Activated CD8-positive, alpha-beta memory T cell treated with anti-CD3 and anti-CD28 coated beads, Interleukin-2, amount 50 U/mL, for 48 hours (primary cell): ENCODE measurements at places on chromosomes 11 and 22.

GRCh38 chr11:9132203-9132878, 40.9 kb upstream of the SCUBE2 start:
- no peak for DNase-seq

- no peak for DNase-seq
These were observed 13.7 kb upstream of the C11orf96 start for GRCh38 chr11:43928721-43929120.

DNA sequence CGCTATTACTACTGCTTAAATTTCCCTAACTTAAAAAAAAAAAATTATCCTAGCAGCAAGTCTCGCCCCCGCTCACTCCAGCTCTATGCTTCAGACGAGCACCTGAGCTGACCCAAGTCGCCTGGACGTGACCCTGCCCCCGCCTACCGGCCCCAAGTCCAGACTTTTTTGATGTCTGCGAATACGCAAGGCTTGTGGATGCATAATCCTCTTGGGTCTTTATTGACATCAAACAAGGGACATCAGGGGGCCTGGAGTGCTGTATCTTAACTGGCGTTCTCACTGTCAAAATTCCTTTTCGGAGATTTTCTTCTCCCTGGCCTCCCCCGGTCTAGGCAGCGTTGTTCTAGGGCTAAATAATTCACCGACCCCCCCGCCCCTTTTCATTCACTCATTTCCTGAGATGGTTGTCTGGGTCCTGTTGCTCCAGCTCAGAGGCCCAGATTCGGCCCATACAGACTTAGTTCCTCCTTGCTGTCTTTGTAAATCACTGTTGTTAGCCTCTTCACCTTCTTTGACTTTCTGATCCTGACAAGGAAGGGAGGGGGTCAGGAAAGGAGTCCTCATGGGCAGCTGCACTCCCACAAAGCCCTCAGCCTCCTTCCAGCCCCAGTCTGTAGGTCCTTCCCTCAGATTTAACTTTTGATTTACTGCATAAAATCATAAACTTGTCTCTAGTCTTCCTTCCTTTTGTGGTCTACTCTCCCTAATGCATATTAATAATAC, 601 bp upstream of the LRP4 start:
- no peak for DNase-seq

- DNase-seq, result no peak
These were observed 8.8 kb downstream of the CD5 start for GRCh38 chr11:61111050-61111435.

- peak; percentile 92 for DNase-seq
These were observed at the start of gene TRABD for GRCh38 chr22:50185375-50186087. TSS of gene TRABD (plus strand) at chr22:50185913. CDS start at chr22:50193061, 7,148 bp downstream.

- DNase-seq, result no peak
These were observed 15.9 kb upstream of the MMP7 start for GRCh38 chr11:102546427-102546826.

DNA sequence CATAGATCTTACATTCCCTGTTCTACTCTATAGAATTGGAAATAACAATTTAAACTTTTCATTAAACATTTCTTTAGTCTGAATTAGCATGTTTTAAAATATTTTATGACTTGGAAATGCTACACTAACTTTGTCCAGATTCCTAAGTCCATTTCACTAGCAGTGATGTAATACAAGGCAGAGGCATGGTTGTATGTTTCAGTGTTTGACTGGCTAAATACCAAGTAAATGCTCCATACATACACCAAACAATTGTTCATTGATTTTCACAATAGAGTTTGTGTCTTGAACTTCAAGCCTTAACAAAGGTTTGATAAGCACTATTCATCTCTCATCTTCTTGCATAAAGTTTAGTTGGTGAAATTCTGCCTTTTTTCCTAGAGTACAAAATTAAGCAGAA, 13.5 kb downstream of the ZBED5 start:
- DNase-seq, result no peak

GRCh38 chr11:68469642-68470041, 9.1 kb downstream of the PPP6R3 start:
- no peak for DNase-seq

GRCh38 chr22:36303874-36304273, 50.9 kb downstream of the APOL1 start:
- no peak for DNase-seq

- DNase-seq, result peak; percentile 76
These were observed 1.7 kb upstream of the SCO2 start for GRCh38 chr22:50526834-50527801.

- DNase-seq, result no peak
These were observed 109.6 kb downstream of the TRIM29 start for GRCh38 chr11:120028181-120028896.

GRCh38 chr11:58068655-58069054, 37.9 kb downstream of the OR6Q1 start:
- DNase-seq, result no peak

DNA sequence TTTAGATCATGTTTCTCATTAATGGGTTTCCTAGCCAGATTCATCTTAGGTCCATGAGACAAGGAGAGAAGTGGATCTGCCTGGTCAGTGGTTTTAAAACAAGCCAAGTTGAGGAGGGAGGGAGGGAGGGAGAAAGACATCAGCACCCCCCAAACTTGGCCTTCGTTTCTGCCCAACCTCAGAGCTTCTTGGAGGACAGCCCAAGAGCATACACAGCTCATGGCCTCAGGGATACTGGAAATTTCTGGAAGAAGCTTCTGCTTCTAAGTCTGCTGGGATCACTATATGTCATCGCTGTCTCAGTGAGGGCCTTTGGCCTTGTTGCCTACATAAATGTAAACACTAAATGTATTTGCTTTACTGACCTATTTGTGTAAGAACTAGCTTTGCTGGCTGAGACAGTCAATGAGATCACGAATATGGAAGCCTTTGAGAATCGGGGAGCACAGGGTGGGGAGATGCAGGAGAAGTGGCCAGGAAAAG, 375.1 kb downstream of the BUD13 start:
- no peak for DNase-seq

GRCh38 chr11:72352859-72353551, 81.3 kb downstream of the CLPB start:
- no peak for DNase-seq

- DNase-seq, result no peak
These were observed 54.3 kb downstream of the CYTH4 start for GRCh38 chr22:37336579-37336978.

DNA sequence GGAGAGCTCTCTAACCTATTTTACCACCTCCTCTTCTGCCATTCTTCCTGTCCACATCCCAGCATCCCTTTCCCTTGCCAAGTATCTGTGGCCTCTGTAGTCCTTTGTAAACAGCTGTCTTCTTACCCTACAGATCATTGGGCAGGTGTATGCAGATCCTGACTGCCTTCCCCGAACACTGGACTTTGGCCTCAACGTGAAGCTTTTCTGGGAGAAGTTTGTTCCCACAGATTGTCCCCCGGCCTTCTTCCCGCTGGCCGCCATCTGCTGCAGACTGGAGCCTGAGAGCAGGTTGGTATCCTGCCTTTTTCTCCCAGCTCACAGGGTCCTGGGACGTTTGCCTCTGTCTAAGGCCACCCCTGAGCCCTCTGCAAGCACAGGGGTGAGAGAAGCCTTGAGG, 17.3 kb downstream of the PIK3IP1 start:
- DNase-seq, result no peak

- peak; percentile 57 for DNase-seq
These were observed at the start of gene RASSF10 for GRCh38 chr11:13008625-13009475. TSS of gene RASSF10 (plus strand) at chr11:13009316. CDS start at chr11:13009577, 261 bp downstream.

DNA sequence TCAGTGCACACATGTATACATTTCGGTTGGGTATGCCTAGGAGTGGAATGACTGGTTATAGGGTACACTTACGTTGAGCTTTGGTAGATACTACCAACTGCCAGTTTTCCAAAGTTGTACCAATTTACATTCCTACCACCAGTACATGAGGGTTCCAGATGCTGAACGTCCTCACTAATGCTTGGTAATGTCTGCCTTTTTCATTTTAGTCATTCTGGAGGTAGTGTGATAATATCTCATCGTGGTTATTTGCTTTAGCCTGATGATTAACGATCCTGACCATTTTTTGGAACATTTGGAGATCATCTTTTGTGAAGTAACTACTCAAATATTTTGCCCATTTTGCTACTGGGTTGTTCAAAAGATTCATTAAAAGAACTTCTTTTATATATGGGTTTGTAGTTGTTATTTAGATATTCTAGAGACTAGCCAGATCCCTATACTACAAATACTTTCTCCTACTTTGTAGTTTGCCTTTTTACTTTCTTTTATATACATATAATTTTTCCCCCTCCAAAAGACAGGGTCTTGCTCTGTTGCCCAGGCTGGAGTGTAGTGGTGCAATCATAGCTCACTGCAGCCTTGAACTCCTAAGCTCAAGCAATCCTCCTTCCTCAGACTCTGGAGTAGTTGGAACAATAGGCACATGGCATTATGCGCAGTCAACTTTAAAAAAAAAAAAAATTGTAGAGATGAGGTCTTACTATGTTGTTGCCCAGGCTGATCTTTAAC, 62.1 kb downstream of the RBFOX2 start:
- no peak for DNase-seq

- no peak for DNase-seq
These were observed 123.2 kb downstream of the ATG16L2 start for GRCh38 chr11:72937439-72937838.

DNA sequence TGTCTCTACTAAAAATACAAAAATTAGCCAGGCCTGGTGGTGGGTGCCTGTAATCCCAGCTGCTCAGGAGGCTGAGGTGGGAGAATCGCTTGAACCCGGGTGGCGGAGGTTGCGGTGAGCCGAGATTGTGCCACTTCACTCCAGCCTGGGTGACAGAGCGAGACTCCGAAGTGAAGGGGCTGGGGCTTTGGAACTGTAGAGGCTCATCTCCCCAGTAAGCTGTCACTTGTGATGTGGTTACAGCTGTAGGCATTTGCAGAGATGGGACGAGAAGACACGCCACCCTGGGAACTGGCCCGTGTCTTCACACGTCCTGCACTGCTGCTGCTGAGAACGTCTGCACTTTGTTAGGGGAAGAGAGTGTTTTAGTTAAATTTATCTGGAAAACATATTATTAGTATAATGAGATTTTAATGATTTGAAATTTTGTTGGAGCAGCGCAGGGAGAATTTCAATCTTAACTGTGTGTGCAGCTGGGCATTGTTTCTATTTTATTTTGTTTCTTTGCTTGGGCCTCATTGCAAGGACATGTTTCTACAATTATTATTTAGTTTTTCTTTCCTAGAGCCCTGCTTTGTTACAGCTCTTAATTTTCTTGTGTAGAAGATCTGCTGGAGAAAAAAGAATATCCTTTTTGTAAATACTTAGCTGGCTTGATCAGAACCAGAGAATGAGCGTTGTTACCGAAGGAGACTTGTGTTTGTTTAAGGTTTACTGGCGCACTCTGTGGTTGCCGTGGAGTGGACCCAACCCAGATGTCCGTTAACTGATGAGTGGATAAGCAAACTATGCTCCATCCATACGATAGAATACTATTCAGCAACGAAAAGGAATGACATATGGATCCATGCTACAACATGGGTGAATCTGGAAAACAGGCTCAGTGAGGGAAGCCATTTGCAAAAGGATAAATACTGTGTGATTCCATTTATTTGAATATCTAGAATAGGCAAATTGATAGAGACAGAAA, 18.4 kb downstream of the PARVB start:
- no peak for DNase-seq

GRCh38 chr11:119892311-119892808, 163.4 kb upstream of the NECTIN1 start:
- no peak for DNase-seq

GRCh38 chr22:22928666-22929380, 41.2 kb downstream of the IGLL5 start:
- peak; percentile 69 for DNase-seq

DNA sequence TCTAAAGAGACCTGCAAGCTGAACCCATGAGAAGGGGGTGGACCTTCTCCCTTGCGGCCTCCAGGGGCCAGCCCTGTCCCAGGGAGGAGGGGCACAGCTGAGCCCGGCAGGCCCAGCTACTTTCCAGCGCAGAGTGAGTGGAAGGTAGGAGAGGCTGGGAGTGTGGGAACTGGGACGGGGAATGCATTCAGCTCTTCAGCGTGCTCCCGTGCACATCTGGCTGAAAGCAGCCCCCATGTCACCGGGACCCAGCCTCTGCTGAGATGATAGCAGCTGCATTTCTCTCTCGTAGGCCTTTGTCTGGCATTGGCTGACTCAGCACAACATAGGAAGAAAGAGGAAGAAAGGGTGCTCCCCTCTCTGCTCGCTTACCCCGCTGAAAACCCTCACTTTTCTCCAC, 951.5 kb downstream of the TBC1D22A start:
- no peak for DNase-seq

DNA sequence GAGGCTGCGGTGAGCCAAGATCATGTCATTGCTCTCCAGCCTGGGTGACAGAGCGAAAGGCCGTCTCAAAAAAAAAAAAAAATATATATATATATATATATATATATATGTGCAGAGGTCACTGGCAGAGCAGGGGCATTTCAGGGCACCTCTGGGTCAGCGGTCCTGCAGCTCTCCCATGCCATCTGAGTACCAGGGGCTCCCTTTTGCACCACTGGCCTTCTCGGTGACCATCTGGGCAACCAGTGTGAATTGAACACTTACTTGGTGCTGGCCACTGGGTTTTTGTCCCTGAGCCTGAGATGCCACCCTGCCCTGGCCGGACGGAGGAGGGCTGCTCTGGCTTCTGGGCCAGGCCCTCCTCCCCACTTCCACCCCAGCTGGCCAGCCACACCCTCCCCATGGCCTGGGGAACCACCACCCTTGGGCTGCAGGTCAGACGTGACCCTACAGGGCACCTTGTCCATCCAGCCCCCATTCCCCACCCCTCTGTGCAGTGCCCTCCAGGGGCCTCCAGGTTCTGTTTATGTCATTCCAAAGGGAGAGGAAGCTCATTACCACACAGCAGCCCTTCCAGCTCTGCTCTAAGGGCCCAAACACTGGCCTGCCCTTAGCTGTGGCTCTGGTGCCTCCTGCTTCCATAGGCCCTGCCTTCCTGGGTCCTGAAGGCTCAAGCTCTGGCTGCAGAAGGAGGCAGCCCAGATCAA, 10.3 kb downstream of the MAPK8IP1 start:
- no peak for DNase-seq

DNA sequence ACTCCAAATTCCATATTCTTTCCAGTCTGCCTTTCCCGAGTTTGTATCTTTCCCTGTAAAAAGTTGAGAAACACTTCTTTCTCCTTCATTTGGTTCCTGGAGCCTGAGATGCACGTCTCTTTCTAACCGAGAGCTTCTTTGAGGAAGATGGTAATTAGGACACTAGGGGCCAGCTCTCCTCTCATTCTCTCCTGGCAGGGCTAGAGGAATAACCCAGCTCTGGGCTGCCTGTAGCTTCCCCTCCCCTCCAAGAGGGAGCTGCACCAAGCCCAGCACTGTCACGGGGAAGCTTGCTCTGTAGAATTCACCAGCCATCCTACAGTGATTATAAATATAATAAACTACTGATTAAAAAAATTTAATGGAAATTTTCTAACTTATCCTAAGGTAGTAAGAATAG, 26.9 kb downstream of the UBASH3B start:
- DNase-seq, result no peak

DNA sequence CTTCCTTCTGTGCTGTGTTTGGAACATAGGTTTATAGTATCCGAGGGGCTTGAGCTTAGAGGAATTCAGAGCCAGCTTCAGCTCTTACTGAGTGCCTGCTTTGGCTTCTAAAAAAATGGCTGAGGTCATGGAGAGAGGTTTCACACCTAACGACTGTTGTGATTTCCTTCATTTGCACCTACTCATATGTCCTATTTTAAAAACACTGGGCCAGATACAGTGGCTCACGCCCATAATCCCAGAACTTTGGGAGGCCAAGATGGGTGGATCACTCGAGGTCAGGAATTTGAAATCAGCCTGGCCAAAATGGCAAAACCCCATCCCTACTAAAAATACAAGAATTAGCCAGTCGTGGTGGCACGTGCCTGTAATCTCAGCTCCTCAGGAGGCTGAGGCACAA, 38.3 kb upstream of the SYT13 start:
- no peak for DNase-seq

- DNase-seq, result no peak
These were observed 77.4 kb upstream of the OR5AK2 start for GRCh38 chr11:56911312-56911711.
